ENCODE measurements at places on chromosomes 1 and 21.
A peak's percentile ranks its signal among the peaks of the same experiment; 100 is the strongest.

GRCh38 chr1:24850328-24850920 is 79.7 kb downstream of the RUNX3 start:
- no peak for DNase-seq

- no peak for DNase-seq
Observed at GRCh38 chr21:27424601-27425000, 457.7 kb upstream of the ADAMTS5 start.

GRCh38 chr1:16048573-16049189 is 5.1 kb downstream of the CLCNKB start:
- DNase-seq: peak; percentile 37

DNA sequence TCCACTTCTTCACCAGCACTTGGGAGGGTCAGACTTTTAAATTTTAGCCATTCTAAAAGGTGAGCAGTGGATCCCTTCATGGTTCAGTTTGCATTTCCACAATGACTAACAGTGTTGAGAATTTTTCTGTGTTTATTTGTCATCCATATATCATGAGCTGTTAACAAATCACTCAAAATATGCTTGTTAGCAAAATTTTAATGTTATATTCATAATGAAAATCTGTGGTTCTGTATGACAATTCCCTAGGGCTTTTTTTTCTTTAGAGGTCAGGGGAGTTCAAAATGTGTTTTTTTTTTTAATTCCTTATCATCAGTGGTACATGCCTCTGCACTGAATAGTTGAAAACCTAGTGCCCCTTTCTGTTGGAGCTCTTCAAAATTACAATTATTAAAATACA is 682.2 kb upstream of the ADGRL2 start:
- no peak for DNase-seq

- DNase-seq: no peak
Observed at GRCh38 chr1:53735681-53736080, 3.3 kb downstream of the GLIS1 start.

DNA sequence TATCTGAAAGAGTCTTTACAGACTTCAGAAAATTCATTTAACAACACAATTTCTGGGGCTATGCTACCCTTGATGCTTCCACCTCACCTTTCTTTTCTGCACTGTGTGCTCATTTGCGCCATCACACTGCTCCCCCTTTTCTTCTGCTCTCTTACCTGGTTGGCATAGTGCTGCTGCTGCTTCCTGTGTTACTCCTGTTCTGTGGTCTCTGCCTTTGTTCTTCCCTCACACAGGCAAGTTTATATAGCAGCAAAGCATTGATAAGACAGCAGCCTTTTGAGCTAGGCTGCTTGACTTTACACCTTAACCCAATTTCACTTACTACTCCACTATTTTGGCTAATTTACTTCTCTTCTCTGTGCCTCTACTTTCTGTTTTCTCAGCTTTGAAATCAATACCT is 18.3 kb downstream of the SGIP1 start:
- DNase-seq: no peak

- DNase-seq: no peak
Observed at GRCh38 chr1:78096017-78096416, 50.3 kb downstream of the GIPC2 start.

DNA sequence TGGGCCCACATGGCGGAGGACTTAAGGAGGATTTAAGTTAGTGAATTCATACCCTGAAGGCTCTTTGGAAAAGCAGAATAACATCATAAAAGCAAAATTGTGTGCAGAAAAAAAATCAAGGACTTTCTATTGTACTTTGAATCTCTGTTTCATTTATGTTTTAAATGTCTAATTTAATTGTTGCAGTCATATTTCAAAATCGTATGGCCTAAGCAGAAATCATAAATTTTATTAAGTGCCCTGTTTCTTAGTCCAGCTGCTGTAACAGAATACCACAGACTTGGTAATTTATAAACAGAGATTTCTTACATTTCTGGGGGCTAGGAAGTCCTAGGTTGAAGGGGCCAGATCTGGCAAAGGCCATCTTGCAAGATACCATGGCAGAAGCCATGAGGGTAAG is 555.6 kb downstream of the LTN1 start:
- no peak for DNase-seq
